ENCODE measurements at places on chromosomes 6 and 20.

GRCh38 chr6:118735320-118735719 lies 83.9 kb upstream of the CEP85L start:
- DNase-seq = no peak

- no peak for DNase-seq
Measured at GRCh38 chr6:168265827-168266815, 53.5 kb downstream of the DACT2 start.

- DNase-seq = no peak
Measured at GRCh38 chr6:15336900-15337560, 91.2 kb downstream of the JARID2 start.

- no peak for DNase-seq
Measured at GRCh38 chr6:118667988-118668387, 16.6 kb upstream of the CEP85L start.

DNA sequence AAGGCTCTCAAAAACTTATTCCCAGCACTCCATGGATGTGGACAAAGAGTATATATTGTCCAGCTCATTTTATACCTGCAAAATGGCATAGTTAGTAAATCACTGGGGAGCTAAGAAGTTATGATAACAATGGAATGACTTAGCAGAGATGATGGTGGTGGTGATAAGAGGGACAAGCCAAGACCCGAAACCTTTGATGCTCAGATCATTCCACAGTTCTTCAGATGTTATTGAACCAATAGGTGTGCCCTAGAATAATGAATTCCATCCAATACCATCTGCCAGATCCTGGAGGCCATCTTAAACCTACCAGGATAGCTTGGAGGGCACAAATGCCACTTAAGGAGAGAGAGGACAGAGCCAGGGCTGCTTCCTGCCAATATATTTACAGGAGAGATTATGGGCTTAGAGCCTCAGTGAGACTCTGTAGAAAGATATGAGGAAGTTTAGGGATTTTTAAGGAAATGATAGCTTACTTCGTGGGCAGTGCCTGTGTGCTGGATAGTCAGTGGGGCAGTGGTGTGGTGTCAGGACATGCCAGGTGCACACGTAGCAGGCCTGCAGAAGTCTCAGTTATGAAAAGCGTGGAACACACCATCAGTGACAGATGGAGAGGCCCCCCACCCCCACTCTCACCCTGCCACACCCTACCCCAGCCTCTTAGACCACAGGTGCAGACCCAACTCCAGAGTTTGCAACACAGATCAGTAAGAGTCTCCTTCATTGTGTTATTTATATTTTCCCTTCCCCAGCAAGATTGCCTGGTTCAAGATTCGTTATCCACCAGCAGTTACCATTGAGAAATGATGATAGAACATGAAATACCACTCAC lies 209.7 kb upstream of the SUPT3H start:
- DNase-seq = no peak

DNA sequence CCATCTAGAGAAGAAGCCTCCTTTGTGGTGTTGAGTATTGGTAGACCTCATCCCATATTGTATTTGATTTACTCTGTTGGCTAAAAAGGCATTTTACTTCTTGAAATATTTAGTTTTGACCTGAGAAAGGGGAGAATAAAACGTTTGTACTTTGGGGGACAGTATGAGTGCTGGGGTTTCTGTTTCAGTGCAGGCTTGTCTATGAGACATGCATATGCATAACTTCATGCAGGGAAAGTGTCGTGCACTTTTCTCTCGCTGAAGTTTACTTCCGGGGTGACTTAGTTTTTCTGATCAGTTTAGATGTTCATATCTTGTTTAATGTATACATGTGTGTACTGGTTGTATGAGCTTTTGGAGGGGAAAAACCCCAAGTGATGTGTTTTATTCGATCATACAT lies 59.5 kb downstream of the UTRN start:
- no peak for DNase-seq

- peak; percentile 13 for DNase-seq
Measured at GRCh38 chr6:142940487-142940886, 4.5 kb downstream of the HIVEP2 start.

- DNase-seq = peak; percentile 83
Measured at GRCh38 chr6:158500016-158500735, 59.7 kb upstream of the TMEM181 start.

DNA sequence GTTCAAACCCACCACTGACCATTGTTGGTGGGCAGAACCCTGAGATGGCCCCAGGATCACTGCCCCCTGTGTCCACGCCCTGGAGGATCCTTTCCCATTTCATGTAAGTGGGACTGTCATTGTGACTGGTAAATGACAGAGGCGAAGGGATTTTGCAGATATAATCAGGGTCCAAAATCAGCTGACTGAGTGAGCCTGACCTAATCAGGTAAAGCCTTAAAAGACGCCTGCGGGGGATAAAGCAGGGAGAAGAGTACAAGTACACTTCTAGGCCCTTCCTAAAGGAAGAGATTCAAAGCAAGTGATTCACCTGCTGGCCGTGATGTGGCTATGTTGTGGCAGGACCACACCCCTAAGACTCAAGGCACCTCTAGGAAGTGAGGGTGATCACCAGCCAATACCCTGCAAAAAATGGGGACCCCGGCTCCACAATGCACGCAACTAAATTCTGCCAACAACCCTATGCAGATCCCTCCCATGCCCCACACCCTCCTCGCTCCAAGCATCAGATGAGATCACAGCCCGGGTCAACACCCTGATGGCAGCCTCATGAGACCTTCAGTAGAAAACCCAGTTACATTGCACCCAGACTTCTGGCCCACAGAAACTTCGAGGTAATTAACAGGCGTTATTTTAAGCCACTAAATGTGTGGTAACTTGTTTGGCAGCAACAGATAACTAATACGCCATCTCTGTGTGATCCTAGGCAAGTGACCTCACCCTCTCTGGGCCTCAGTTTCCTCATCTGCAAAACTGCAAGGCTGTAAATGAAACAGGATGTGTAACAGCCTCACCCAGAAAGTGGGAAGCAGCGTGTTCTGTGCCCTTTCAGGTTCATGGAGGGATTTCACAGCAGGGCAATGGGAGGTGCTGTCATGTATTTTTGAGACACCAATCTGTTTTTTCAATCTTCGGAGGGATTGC lies 11.3 kb downstream of the PREX1 start:
- no peak for DNase-seq

GRCh38 chr6:40348591-40348990 lies 238.6 kb downstream of the LRFN2 start:
- DNase-seq = no peak

DNA sequence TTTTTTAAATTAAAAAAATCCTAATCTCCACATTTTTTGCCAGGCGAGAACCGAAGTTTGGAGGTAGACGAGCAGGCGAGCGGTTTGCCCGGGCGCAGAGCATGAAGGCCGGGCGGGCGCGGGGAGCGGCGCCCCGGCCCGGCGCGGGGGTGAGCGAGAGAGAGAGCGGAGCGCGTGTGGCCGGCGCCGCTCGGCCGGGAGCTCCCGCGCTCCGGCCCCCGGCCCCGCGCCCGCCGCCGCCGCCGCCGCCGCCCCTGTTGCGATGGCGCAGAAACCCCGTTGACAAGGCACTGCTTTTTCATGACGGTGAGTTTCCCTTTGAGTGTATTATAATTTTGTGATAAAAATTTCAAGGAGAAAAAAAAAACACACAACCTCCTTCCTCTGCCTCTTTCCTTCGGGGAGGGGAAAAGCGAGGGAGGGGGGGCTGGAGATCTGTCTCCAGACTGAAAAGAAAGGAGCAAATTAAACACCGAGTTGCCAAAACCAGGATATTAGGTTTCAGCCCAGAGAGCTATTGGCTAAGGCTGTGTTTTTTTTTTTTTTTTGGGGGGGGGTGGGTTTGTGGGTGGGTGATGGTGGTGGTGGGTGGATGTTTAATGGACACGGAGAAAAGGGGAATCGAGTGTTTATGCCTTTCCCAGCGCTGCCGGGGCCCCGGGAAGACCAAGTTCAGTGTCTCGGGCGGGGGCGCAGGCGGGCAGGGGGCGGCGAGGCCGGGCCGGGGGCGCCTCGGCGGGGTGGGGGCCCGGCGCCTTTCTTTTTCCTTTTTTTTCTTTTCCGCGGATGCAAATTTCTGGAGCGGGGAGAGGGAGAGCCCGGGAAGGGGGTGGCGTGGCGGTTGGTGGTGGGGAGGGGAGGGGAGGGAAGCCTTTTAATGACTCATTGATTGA lies at the start of gene BICRAL:
TSS of gene BICRAL (plus strand) at position 257 of the 893 bp plus-strand sequence. CDS start 39,971 bp downstream, outside the sequence.
- DNase-seq = peak; percentile 77

DNA sequence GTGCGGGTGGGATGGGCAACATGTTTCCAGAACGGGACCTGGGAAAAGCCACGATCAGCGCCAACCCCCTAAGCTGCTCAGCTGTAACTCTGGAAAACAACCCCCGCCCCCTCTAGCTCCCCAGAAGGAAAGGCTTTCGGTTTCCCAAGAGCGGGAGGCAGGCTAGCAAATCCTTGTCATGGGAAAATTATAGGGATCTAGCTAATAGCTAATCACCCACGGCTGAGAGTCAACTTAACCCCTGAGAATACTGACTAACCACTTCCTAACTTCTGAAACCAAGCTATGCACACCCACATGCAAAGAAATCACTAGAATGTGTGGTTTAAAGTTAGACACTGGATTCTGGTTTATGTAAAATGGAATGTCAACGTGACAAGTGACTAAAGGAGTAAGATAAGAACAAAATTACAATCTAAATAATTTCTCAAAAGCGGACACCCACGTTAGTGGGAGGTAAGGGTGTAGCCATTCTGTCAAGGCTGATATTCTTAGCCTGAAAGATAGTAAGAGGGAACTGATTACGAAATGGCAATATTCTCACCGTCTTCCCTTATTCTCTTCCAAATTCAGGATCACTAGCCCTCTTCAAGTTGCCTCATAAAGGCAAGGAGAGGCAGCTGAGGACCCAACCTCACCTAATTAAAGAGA lies 20.1 kb downstream of the JAG1 start:
- peak; percentile 51 for DNase-seq

GRCh38 chr6:147000545-147001488 lies 203.4 kb upstream of the STXBP5 start:
- DNase-seq = peak; percentile 51

DNA sequence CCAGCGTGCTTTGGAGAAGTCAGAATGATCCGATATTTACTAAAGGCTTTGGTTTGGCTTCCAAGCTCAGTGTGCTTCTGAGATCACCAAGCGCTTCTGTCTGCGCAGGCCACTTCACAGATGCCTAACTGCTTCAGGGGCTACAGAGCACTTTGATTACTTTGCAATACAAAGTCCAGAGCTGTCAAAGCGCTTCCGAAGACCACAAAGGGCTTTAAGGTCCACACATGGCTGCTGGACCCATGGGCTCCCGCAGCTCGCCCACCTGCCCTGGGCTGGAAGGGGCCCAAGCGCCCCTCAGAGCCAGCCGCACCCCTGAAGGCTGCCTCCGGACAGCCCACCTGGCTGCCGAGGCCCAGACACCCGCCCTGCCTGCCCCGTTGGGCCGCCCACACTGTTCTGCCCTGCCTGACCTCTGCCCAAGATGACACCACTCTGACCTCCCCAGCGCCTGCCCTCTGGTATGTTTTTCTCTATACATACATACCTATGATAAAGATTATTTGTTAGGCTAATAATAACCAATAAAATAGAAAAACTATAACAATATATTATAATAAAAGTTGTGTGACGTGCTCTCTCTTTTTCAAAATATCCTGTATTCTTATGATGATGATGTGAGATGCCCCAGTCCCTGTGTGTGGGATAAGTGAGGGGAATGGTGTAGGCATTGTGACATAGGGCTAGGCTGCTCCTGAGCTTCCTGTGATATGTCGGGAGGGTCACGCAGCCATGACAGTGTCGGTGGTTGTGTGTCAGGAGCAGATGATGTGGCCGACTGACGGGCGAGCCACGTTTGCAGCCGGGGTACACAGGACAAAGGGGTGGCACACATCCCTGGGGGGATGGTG lies 22.6 kb downstream of the DYNLT1 start:
- DNase-seq = no peak

- no peak for DNase-seq
Measured at GRCh38 chr6:16623029-16623653, 138.1 kb downstream of the ATXN1 start.

DNA sequence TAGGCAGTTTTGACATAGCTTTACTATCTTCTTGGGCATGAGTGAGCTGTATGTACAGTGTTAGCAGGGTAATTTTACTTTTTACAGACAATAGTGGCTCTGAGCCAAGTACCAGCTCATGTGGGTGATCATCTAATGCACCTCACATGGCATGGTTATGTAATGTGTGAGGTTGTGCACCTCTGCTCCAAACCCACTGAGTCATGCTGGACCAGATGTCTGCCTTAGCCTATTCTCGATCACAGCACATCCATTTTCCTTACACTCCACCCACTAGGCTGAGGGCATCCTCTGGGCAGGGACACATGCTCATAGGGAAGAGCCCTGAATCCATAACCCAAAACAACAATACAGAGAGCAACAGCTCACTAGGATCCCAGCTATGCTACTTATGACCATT lies 71.6 kb upstream of the FBXL4 start:
- no peak for DNase-seq

DNA sequence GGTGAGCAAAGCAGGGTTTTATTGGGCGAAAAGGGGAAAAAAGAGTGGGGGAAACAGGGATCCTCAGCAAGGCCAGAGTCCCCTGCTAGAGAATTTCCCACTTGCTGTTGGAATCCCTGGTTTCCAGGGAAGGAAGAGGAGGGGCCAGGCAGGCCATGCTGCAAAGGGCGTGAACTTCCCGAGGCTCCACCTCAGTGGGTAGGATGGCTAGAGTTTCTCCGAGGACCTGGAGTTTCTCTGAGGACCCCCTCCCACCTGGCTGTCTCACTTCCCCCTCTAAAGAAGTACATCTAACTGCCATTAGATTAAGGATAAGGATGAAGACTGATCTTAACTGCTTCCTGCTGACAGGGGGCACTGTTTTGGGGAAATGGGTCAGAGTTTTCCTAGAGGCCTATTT lies 1239.3 kb upstream of the GJE1 start:
- DNase-seq = no peak

- no peak for DNase-seq
Measured at GRCh38 chr6:106102034-106102433, 15.9 kb downstream of the PRDM1 start.

DNA sequence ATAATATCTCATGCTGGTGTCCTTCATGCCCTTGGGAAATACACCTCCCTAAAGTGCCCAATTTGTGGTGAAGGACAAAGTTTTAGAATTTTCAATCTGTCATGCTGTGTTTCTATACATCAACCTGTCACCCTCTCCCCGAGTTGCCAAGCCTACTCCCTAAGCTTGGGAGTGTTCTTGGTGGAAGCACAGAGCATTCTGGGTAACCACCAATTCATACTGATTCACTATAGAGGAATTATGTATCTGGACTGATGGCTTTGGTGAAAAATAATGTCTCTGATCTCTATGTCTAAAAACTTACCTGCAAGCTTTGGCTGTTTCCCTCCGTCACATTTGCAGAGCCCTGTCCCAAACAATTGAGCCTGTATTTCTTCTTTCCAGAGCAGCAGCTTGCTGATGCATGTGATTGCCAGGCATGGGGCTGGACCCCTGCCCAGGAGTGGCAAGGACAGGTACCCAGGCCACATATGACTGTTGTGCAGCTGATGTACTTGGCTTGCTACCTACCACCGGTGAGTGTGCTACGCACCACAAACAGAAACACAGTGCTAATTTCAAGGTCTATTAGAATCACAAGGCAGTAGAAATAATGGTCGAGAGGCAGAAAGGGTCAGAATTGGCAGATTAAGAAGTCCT lies 202.8 kb upstream of the CITED2 start:
- no peak for DNase-seq
